ENCODE measurements at places on chromosomes 2 and 18.

GRCh38 chr2:240619506-240620148 lies 5.7 kb upstream of the GPR35 start:
- DNase-seq, result peak; percentile 48

DNA sequence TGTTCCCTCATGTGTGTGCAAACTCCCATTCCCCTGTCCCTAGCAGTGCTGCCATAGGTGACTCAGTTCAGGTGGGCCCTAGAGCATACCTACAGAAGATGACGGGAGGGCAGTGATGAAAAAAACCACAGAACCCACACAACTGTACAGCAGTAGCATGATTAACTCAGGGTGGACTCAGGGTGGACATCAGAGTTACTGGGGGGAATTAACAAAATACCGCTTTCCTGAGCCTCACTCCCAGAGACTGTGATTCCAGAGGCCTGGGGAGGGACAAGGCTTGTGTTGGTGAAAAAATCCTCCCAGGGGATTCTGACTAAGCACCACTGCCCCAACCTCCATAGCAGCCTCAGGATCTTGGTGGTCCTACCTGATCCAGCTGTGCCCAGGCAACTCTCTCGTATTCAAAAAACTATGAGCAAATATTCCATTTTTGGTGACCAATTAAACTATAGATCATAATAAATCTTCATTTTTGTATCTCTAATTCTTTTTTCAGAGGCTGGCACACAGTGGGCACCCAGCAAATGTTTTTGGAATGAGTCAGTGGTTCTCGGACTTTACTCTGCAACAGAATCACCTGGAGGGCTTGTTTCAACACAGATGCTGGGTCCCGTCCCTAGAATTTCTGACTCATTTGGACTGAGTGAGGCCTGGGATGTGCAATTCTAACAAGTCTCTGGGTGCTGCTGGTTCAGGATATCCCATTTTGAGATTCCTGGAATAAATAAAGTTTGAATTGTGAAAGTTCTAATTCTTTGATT lies 84.1 kb upstream of the NABP1 start:
- no peak for DNase-seq

- peak; percentile 92 for DNase-seq
Observed at GRCh38 chr2:96407041-96407918, 71.7 kb downstream of the NCAPH start.

- DNase-seq, result no peak
Observed at GRCh38 chr2:29397039-29397438, 281.8 kb downstream of the CLIP4 start.

DNA sequence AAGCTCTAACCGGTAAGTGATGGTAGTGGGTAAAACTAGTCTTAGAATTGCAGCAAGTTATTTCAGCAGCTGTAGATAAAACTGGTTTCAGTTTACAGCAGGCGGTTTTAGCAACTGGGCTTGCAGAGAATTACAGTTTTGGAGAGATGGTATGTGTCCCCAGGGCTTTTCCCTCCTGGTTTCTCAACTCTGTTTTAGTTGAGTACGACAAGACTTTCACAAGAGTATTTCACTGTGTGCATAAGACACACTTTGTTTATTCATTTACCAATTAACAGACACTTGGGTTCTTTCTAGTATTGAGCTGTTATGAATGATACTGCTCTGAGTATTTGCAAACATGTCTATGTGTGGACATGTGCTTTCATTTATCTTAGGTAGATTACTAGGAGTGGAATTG lies 65.6 kb upstream of the RFX8 start:
- DNase-seq, result no peak

- DNase-seq, result no peak
Observed at GRCh38 chr2:134917360-134917865, 1.2 kb upstream of the CCNT2 start.

DNA sequence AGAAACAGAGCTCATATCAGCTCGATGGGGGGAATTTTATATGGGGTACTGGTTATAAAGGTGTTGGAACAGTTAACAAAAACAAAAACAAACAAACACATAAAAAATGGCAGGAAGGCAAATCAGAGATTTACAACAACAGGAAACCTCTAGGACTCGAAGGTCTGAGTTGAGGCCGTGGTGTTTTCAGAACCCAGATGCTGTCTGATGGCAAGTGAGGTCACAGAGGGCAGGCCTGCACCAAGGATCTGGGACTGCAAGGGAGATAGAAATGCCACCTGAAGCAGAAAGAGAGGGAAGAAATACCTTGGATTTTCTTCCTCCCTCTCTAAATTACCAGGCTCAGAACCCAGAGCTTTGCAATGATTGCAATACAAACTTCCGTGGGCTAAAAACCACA lies 429.5 kb downstream of the ZNF521 start:
- DNase-seq, result no peak

DNA sequence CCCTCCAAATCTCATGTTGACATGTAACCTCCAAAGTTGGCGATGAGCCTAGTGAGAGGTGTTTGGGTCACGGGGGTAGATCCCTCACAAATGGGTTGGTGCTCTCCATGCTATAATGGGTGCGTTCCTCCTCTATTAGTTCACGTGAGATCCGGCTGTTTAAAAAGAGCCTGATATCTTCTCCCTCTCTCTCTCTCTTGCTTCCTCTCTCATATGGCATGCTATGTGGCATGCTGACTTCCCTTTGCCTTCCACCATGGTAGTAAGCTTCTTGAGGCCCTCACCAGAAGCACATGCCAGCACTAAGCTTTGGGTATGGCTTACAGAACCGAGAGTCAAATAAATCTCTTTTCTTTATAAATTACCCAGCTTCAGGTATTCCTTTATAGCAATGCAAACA lies 39.2 kb downstream of the C2orf76 start:
- DNase-seq, result no peak

GRCh38 chr18:363301-364085 lies 95.6 kb upstream of the THOC1 start:
- no peak for DNase-seq

GRCh38 chr18:11177382-11177781 lies 28.0 kb upstream of the PIEZO2 start:
- DNase-seq, result no peak

GRCh38 chr2:216780843-216781242 lies 79.0 kb downstream of the TNP1 start:
- DNase-seq, result no peak

GRCh38 chr2:139905624-139906023 lies 1125.4 kb upstream of the NXPH2 start:
- DNase-seq, result no peak

- DNase-seq, result no peak
Observed at GRCh38 chr2:41267929-41268659, 779.7 kb upstream of the PKDCC start.

- DNase-seq, result no peak
Observed at GRCh38 chr2:241137276-241138190, 11.7 kb downstream of the PASK start.

GRCh38 chr2:197994751-197995150 lies 190.4 kb downstream of the PLCL1 start:
- no peak for DNase-seq

All from H7 (cell line).